ENCODE measurements at places on chromosomes 1 and 21. TPM values are rescaled to one million over a fixed set of nuclear protein-coding genes. Genes with fewer than 3 reads are reported as not detected.

GRCh38 chr1:78687315-78687714 lies 37.7 kb downstream of the IFI44 start:
- no peak for DNase-seq

DNA sequence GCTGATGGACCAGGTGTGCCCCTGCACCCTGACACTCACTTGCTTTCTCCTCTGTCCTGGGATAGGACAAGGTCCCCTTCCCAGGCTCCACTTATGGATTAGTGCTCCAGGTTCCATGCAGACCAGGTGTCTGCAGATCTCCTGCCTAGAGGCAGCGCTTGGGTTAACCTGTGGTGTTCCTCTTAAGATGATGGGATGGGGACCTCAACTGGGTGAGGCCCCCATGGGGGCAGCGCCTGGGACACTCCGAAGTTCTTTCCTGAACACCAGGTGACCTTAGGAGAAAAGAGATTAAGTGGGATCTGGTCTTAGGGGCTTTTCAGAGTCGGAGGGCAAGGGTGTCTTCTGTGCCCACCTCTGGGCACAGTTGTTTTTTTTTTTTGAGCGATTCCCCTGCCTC lies 21.2 kb downstream of the TNNT2 start:
- DNase-seq, result no peak

Gene RAB7B
- not detected for total RNA-seq

Gene ACTL8
- total RNA-seq, result not detected
